ENCODE measurements at places on chromosomes 7 and 10.

DNA sequence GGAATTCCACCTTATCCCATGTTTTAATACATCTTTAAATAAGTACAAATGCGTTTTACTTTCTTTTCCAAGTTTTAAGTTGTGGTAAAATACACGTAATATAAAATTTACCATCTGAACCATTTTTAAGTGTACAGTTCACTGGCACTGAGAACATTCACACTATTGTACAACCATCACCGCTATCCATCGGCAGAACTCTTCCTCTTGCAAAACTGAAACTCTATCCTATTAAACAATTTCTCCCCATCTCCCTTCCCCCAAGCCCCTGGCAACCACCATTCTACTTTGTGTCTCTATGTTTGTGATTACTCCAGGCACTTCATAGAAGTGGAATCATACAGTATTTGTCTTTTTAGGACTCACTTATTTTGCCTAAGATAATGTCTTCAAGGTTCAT lies 33.8 kb downstream of the HIP1 start:
- no peak for DNase-seq

DNA sequence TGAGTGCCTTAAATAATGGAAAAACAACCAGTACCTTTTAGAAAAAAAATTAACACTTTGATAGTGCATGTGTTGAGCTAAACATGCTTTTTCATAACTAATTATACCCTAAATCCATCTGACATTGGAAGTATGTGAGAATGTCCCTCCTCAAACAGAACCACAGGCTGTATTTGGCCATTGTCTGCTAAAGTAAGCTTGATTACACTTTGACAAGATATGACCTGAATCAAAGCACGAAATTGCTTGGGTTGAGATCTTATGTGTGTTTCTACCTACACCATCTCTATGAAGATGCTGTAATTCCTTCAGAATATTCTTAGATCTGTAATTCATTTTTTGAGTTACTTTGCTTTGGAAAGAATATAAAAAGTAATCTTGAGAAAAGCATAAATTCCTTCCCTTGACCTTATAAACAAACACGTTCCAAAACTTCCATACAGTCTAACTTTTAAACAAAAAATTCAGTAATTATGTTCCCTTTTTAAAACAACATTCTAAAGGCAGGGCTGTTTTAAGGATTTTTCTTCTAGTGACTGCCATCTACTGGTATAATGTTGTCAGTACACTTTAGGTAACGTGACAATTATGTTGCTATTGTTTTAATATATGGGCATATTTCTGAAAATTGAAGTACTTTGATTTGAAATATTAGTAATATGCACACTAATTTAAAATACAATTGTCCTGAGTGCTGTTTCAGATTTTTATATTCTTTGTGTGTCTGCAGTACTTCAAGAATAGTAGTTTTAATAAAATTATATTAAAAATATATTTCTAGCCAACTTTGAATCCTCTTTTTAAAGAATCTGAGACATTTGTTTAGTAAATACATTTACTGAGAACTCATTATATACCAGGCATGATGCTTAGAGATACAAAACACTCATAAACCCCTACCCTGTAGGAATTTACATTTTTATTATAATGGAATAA lies 20.9 kb downstream of the CD36 start:
- no peak for DNase-seq

- no peak for DNase-seq
These were observed 4.7 kb downstream of the HOXA1 start for GRCh38 chr7:27091105-27091504.

GRCh38 chr10:126893841-126894240 lies 11.4 kb upstream of the DOCK1 start:
- no peak for DNase-seq

DNA sequence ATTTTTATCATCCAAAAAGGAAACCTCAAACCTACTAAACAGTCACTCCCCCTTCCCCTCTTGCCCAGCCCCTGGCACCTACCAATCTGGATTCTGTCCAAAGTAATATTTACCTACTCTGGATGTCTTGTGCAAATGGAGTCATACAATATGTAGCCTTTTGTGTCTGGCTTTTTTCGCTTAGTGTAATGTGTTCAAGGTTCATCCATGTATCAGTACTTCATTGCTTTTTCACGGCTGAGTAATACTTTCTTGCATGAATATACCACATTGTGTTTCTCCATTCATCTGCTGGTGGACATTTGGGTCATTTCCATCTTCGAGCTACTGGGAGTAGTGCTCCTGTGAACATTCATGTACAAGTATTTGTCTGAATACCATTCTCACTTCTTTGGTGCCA lies 113.6 kb downstream of the EEPD1 start:
- no peak for DNase-seq
